ENCODE measurements at places on chromosomes 7 and 10. TPM values are rescaled to one million over a fixed set of nuclear protein-coding genes. Genes with fewer than 3 reads are reported as not detected.

DNA sequence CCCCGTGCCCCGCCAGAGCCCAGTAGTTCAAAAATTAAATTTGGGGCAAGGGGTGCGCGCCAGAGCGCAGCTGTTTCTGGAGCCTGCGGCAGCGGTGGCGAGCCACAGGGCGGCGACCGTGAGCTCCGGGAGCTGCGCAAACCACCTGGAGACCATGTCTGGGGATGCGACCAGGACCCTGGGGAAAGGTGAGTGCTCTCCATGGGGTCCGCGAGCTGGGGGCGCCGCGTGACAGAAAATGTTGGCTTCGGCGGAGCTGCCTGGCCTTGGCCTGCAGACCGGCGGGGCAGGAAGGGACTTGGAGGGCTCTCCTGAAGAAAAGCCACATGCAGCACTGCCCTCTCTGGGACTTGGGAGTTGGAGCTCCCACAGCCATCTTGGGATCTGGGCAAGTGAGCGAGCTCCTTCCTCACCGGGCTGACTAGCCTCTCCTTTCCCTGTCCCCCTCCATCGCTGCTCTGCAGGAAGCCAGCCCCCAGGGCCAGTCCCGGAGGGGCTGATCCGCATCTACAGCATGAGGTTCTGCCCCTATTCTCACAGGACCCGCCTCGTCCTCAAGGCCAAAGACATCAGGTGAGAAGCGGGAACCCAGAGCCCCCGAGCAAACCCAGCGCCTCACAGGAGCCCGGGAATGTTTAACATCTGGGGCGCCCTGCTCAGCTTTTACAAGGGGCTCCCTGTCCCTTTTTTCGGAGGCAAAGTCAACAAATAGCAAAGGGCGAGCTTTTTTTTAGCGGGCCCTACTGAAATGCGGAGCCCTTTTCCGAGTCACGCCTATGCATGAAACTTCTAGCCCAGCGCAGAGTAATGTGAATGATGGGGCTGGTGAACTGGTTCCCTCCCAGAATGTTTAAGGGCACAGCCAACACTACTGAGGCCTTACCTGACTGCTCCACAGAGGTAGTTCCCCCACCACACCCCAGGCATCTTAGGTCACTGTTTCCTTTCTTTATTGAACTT is 6.1 kb downstream of the GSTO2 start:
- H3K27me3 ChIP-seq, result peaks cover 5% of the 10 kb centered on the region
- no peaks in the 10 kb centered on the region for H3K36me3 ChIP-seq
- peak overlapping the region; percentile 43 for H3K4me3 ChIP-seq

- no peaks in the 10 kb centered on the region for H3K27me3 ChIP-seq
- DNase-seq, result no peak
Measured at GRCh38 chr10:76982671-76983070, 654.9 kb downstream of the KCNMA1 start.

Gene GIMAP1
- not detected for total RNA-seq

GRCh38 chr7:28815369-28815927 is 142.7 kb downstream of the TRIL start:
- no peak overlapping the region for H3K27ac ChIP-seq
- peaks cover 3% of the 10 kb centered on the region for H3K4me1 ChIP-seq
- no peak overlapping the region for H3K4me3 ChIP-seq
- H3K36me3 ChIP-seq, result no peaks in the 10 kb centered on the region

DNA sequence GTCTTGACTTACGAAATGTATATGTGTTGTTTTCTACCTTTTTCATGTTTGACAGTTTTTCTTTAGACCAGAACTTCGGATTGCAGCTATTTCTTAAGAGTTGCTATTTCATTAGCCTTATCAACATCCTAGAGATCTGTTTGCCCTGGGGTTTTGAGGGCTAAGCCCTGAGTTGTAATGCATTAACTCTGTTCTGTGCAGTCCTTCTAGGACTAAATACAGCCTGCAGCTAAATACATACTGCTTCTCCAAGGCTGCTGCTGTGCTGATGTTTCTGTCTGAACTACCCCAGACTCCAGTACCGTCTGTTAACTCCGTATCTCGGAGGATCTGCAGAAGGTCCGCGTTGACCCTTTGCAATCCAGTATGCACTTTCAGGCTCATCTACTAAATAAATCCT is 26.5 kb downstream of the KIAA1217 start:
- no peaks in the 10 kb centered on the region for H3K36me3 ChIP-seq
- no peak for DNase-seq

Gene GNAT3
- total RNA-seq, result not detected

Gene EGR2
- total RNA-seq, result 5.0 TPM

GRCh38 chr7:116037401-116037800 is 6.8 kb upstream of the TFEC start:
- no peak overlapping the region for H3K4me3 ChIP-seq
- no peaks in the 10 kb centered on the region for H3K27me3 ChIP-seq
- DNase-seq, result no peak
- no peaks in the 10 kb centered on the region for H3K36me3 ChIP-seq
- no peak overlapping the region for H3K27ac ChIP-seq

- peaks cover 16% of the 10 kb centered on the region for H3K4me1 ChIP-seq
- H3K27me3 ChIP-seq, result no peaks in the 10 kb centered on the region
- no peak overlapping the region for H3K27ac ChIP-seq
- H3K4me3 ChIP-seq, result no peak overlapping the region
- DNase-seq, result no peak
Measured at GRCh38 chr10:110916554-110917346, 2.2 kb downstream of the BBIP1 start.

Gene C1GALT1
- total RNA-seq, result 59.2 TPM

DNA sequence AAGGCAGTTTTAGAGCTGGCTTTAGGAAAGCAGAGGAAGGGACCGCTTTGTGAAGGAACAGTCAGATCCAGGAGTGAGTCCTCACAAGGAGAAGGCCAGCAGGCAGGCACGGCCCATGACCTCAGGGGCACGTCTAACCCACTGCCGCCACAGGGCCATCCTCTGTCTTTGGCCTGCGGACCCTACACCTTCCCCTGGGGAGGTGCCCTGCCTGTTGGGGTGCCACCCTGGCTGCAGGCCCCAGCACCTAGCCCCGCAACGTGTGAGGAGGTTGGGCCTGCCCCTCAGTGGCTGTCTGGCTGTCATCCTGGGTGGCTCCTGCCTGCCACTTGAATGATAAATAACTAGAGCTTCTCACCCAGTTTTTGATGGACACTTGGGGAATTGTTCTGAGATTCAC is 31.0 kb upstream of the TRIM8 start:
- H3K27ac ChIP-seq, result no peak overlapping the region
- no peaks in the 10 kb centered on the region for H3K27me3 ChIP-seq
- DNase-seq, result no peak
- H3K4me1 ChIP-seq, result peaks cover 6% of the 10 kb centered on the region

DNA sequence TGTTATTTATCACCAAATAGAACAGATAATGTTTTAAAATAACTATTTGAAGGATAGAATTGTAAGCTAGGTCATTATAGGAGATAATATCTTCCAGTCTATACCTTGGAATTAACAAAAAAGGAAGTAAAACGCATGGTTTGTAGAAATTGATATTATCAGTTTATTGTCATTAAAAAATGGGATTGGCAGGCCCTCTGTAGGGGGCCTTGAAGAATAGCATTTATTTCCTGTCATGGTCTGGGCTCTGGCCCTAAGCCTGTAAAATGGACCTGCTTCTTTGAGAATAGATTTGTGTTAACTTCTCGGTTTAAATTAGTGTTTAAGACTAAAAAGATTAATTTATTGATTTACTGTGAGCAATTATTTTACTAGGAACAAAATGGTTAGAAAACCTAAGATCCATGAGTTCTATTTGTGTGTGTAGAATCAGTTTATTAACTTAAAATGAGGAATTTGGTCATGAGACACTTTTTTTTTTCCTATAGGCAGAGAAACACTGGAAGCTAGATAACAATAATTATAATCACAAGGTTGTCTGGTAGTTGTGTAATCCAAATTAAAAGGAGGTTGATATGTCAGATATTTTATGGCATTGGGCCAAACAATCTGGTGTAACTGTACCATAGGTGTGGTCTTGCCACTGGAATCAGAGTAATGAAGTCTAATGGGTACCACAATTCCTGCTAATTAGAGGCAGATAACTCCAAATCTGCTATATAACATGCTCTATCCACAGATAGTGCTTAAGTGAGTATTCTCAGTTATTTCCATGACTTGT is 197.4 kb upstream of the FOXP2 start:
- H3K36me3 ChIP-seq, result no peaks in the 10 kb centered on the region
- no peak overlapping the region for H3K27ac ChIP-seq
- no peaks in the 10 kb centered on the region for H3K4me1 ChIP-seq

Gene VIPR2
- 3.1 TPM for total RNA-seq

Gene SLC26A5
- total RNA-seq, result not detected

DNA sequence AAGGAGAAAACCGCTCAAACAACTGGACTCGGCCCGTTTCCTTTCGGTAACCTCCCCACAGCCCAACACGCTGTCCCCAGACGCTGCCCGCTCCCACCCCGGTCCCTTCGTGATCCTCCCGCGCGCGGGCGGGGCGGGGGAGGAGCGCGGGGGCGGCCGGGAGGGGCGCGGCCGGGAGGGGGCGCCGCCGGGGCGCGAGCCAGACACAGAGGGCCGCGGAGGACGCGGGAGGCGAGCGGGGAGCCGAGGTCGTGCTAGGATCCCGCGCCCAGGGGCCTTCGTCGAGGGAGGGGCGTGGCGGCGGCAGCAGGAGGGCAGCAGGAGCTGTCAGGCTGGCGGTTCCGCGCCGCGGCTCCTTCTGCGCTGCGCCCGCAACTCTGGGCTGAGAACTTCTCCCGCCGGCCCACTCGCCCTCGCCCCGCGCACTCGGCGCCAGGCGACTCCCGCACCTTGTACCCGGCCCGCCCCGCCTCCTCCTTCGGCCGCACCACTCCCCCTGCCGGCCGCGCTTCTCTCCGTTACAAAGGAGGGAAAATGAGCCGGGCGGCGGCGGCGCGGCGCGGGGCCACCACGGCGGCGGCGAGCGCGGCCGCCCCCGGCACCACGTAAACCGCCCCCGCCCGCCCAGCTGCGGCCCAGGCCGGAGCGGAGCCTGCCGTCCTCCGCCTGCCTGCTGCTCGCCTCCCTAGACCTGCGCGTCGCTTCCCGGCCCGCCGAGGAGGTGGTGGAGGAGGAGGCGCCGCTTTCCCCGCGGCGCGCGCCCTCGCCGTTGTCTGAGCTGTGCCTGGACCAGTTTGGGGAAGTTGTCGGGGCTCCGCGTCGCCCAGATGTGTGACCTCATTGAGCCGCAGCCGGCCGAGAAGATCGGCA is at the start of gene CDK14:
Gene CDK14 (plus strand): TSS at position 521 of the 870 bp plus-strand sequence. CDS start 307 bp downstream, at position 828.
- no peaks in the 10 kb centered on the region for H3K36me3 ChIP-seq
- DNase-seq, result peak; percentile 92
- H3K27me3 ChIP-seq, result no peaks in the 10 kb centered on the region
- peak within 1 kb of the TSS; percentile 18 for H3K27ac ChIP-seq
- H3K4me3 ChIP-seq, result peak within 1 kb of the TSS; percentile 89

Gene BET1
- total RNA-seq, result 43.8 TPM

Gene EVX1
- total RNA-seq, result not detected

- peak overlapping the region; percentile 48 for H3K27ac ChIP-seq
- no peaks in the 10 kb centered on the region for H3K36me3 ChIP-seq
- DNase-seq, result peak; percentile 57
- H3K4me3 ChIP-seq, result no peak overlapping the region
- H3K4me1 ChIP-seq, result peaks cover 12% of the 10 kb centered on the region
- no peaks in the 10 kb centered on the region for H3K27me3 ChIP-seq
Measured at GRCh38 chr7:136509466-136509865, 359.0 kb upstream of the CHRM2 start.

GRCh38 chr7:25982684-25983083 is 169.3 kb upstream of the NFE2L3 start:
- no peaks in the 10 kb centered on the region for H3K4me1 ChIP-seq
- H3K4me3 ChIP-seq, result no peak overlapping the region
- H3K36me3 ChIP-seq, result no peaks in the 10 kb centered on the region
- H3K27me3 ChIP-seq, result no peaks in the 10 kb centered on the region
- no peak for DNase-seq

Gene FANK1
- 12.5 TPM for total RNA-seq

Gene AZGP1
- not detected for total RNA-seq

- H3K27me3 ChIP-seq, result no peaks in the 10 kb centered on the region
- no peaks in the 10 kb centered on the region for H3K36me3 ChIP-seq
- peaks cover 41% of the 10 kb centered on the region for H3K4me1 ChIP-seq
- H3K4me3 ChIP-seq, result no peak overlapping the region
- H3K27ac ChIP-seq, result no peak overlapping the region
- no peak for DNase-seq
Measured at GRCh38 chr10:22615819-22616499, 98.4 kb downstream of the PIP4K2A start.

DNA sequence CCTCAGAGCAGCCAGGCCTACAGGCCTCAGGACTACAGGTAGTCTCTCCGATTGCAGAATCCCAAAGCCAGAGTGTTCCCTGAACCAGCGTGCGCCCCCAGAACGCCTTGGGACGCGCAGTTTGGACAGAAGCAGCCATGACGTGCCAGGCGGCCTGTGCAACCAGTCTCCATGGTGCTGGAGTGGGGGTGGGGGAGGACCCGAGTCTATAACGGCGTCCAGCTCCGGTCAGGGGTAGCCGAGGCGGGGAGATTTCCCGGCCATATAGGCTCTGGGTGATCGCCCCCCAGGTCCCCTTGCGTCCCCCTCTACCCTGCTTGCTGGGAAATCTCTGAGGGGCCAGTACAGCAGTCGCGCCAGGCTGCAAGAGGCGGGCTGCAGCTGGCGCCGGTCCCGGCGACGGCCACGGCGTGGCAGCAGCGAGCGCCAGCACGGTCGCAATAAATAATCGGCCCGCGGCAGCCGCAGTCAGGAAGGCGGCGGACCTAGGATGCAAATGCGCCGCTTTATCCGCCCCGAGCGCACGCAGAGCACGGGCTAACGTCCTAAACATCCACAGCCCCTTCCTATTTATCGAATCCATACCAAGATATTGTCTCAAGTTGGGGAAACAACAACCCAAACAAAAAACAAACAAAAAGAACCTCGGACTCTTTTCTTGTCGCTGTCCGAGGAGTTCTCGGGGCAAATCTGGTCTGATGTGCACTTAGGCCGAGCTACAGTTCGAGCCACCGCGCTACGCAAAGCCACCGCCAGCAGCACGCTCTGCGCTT is 1.6 kb downstream of the HOXA3 start:
- H3K4me1 ChIP-seq, result no peaks in the 10 kb centered on the region

DNA sequence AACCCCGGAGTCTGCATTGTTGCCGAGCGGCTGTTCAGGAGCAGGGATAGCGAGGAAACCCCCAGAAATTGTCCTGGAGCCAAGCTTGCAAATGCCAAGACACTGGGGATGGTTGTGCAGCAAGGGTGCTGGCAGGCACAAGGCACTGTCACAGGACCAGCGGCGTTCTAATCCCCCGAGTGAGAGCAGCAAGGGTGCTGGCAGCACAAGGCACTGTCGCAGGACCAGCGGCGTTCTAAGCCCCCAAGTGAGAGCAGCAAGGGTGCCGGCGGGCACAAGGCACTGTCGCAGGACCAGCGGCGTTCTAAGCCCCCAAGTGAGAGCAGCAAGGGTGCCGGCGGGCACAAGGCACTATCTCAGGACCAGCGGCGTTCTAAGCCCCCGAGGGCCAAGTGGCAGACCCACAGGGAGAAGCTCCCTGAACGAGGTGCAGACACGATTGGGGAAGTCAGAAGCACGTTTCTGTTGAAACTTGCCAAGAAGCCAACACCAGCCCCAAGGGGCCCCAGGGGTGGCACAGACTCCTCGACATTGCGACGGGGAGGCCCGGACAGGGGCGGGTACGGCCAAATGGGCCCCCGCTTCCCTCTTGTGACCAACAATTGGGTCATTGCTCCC is 40.4 kb upstream of the INPP5A start:
- no peaks in the 10 kb centered on the region for H3K36me3 ChIP-seq
- DNase-seq, result no peak
- H3K4me1 ChIP-seq, result no peaks in the 10 kb centered on the region
- no peaks in the 10 kb centered on the region for H3K27me3 ChIP-seq
